ENCODE measurements at places on chromosomes 12 and 14.

DNA sequence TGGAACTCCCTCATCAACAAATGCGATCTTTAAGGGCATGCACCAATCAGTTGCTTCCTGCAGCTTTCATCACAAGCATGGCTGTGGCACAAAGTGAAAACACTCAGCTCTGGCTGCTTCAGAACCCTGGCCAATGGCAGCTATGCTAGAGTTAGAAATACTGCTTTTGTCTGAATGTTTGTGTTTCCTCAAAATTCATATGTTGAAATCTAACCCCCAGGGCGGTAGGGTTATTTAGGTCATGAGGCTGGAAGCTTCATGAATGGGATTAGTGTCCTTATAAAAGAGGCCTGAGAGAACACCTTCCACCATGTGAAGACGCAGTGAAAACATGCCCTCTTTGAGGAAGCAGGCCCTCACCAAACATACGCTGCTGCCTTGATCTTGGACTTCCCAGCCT, 453.9 kb downstream of the SNAPC1 start:
- no peak for DNase-seq

DNA sequence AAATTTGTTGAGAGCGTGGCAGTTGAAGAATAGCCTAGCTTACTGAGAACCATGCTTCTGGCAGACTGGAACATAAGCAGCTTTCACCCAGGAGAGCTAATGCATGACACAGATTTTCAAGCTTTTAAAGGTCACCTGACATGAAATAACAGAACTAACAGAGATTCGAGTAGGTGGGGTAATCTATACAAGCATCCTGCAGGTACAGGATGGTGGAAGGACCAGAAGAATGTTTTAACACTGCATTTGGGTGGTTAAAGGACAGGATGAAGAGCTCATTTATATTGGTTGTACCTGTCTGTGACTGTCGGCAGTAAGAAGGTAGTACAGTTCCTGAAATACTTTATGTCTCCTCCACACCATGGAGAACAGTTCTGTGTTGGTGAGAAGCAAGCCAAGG, 8.9 kb downstream of the PELI2 start:
- DNase-seq, result no peak

- DNase-seq, result no peak
Measured at GRCh38 chr12:13094367-13094766, 9.1 kb downstream of the GSG1 start.

- peak; percentile 47 for DNase-seq
Measured at GRCh38 chr14:54446161-54446693, 5.1 kb upstream of the CNIH1 start.

- DNase-seq, result no peak
Measured at GRCh38 chr14:62006116-62006731, 244.0 kb downstream of the SNAPC1 start.

DNA sequence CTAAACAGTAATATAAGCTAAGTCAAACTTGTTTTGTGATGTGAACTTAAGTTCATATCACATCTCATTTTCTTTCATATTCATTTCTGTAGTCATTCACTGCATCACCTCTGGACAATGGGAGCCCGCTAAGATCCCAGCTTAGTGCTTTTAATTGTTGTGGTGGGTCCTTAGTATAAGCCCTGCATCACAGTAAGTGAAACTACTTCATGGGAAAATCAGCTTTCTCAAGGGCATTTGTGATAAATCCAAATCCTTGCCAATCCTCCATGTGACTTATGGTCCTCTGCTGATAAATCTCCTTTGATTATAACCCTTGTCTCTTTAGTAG, 98.3 kb downstream of the PLEKHA5 start:
- DNase-seq, result no peak

GRCh38 chr12:28231248-28231647, 41.0 kb downstream of the CCDC91 start:
- DNase-seq, result no peak

DNA sequence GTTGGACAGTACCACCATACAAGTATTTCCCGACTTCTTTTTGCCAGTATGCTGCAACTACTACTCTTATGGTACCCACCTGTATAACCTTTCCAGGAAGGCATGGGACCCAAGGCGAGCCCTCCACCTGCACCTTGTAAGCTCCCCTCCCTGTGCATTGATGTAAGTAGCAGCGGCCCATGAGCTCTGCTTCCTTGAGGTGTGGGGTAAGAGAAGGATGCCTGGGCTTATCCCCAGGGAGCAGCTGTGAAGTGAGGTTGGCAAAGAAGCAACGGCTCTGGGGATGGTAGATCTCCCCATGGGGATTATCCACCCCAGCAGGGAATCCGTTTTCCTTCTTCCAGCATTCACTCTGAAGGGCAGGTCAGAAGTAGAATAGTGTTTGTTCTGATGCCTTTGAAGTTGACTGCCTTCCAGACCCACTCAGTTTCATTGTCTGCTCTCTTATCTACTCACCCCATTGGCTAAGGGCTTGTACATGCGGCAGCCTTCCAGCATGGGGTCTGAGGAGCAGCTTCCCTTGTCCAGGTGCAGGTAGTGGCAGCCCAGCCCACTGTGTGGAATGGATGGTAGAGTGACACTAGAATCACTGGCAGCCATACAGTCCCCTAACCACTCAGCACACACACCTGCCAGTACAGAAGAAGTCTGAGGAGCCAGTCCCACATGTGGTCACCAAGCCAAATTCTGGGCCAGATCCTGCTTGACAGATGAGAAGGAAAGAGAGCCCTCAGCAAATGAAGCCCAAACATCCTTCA, 3.4 kb downstream of the CIROP start:
- DNase-seq, result no peak

- peak; percentile 53 for DNase-seq
Measured at GRCh38 chr12:98399532-98399931, 115.9 kb upstream of the TMPO start.

GRCh38 chr12:87921621-87922020, 107.6 kb downstream of the C12orf50 start:
- no peak for DNase-seq

DNA sequence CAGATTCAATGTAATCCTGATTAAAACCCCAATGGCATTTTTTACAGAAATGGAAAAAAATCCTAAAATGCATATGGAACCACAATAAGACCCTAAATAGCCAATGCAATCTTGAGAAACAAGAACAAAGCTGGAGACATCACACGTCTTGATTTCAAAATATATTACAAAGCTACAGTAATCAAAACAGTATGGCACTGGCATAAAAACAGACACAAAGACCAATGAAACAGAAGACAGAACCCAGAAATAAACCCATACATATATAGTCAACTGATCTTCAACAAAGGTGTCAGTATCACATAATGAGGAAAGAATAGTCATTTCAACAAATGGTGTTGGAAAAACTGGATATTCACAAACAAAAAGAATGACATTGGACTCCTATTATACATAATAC, 9.4 kb upstream of the ABCC9 start:
- no peak for DNase-seq

GRCh38 chr14:70642303-70643235, 853 bp downstream of the TTC9 start:
- peak; percentile 5 for DNase-seq

DNA sequence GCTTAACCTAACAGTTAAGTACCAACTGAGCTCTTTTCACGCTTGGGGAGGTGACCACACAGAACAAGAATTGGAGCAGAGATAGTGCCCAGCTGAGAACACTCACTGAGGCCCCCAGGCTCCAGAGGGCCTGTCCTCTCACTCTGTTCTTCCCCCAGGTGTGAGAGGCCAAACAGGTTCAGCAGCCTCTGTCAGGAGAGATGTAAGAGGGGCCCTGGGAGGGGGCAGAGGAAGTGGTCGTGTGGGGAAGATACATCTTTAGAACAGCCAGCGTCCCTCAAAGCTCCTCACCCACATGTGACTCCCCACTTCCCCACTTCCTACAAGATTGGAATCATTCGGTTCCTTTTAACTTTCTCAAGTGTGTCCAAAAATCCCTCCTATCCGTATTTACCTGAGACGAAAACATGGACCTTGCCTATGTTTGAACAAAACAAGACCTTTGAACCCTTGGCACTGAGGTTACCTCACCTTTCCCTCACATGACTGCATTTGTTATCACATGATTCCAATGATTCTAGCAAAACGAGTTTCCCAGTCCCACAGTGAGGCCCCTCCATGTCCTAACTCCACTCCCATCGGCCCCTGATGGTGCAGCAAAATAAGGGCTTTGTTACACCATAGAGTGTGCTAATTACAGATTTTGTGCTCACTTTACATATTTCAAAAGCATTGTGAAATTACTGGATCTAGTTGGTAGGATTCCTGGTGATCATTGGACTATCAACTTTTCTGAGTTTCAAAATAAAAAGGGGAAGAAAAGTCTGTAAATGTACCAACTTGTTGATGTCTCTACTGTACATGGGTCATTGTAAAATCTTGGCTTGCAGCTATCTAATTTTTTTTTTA, 40.0 kb upstream of the PAPOLA start:
- DNase-seq, result no peak

DNA sequence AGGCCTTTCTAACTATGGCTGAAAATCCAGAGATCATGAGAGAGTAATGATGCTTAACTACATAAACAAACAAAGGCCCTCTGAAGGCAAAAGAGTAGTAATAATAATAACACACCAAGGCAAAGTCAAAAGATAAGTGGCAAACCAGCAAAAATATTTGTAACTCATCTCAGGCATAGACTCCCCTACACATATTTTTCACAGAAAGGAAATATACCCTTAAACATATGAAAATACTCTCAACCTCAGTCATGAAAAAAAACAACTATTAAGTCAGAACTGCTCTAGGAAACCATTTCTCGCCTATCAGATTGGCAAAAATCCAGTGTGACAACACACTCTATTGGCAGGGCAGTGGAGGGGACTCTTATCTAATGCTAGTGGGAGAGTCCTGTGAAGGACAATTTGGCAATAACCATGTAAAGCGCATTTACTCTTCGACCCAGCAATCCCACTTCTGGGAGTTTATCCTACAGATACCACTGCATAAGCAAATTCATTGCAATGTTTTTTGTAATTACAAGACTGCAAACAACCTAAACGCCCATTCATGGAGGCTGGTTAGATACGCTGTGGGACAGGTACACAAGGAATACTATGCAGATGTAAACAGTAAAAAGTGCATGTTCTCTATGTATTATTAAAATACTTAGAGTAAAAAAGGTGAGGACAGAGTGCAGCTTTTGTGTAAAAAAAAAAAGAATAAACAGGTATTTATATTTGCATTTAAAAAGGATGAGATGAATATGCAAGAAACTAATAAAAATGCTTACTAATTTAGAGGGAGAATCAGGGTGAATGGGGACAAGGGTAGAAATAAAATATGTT, 26.0 kb upstream of the IL22 start:
- DNase-seq, result no peak

GRCh38 chr12:7150356-7150755, 20.2 kb downstream of the CLSTN3 start:
- DNase-seq, result no peak

DNA sequence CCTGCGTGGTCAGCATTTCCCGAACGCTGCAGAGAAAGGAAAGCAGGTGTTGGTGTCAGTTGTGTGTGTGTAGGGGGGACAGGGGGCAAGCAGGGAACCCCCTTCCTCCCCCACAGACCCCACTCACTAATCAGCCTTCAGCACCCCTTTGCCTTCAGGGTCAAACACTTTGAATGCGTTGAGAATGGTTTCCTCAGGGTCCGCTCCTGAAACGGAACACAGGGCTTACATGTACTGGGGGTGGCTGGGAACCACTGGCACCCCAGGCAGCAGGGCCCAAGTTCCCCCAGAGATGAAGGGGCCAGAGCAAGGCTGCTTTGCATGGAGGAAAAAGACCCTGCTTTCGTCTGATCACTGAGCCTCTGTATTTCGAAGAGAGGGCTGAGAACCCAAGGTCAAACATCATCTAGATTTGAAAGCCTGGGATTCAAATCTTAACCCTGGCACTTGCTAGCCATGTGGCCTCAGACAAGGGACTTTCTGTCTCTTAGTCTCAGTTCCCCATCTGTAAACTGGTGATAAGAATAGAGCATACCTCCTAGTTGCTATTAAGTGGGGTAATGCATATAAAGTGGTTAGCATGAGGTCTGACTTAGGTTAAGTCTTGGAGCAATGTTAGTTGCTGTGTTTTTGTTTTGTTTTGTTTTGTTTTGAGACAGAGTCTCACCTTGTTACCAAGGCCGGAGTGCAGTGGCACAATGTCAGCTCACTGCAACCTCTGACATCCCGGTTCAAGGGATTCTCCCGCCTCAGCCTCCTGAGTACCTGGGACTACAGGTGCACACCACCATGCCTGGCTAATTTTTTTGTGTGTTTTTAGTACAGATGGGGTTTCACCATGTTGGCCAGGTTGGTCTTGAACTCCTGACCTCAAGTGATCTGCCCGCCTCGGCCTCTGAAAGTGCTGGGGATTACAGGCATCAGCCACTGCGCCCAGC, 7.0 kb downstream of the MYL2 start:
- no peak for DNase-seq

- DNase-seq, result no peak
Measured at GRCh38 chr12:69108037-69108436, 131.3 kb upstream of the CPSF6 start.

DNA sequence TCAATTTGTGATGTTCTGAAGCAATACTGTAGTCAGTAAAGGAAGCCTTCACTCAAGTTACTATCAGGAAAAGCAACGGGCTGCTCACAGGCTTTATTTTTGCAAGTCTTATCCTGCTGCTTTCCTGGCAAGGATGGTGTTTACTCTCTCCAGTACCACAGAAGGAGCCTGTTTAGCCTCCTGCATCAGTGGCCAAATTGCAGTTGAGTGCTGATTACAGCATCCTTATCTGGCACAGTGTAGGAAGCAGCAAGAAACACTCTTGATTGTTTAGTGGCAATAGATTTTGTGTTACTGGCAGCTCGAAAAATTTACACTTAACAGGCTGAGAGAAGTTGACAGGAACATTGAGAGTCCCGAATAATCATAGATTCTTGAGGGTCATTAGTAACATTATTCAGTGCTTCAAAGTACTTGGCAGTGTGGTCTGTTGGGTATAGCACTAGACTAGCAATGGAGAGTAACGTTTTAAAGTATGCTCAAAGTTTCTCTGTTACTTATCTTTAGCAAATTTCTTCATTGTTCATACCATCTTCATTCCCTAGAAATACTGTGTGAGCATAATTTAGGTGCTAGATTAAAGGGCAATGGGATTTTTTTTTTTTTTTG, 11.7 kb downstream of the TULP3 start:
- peak; percentile 46 for DNase-seq

DNA sequence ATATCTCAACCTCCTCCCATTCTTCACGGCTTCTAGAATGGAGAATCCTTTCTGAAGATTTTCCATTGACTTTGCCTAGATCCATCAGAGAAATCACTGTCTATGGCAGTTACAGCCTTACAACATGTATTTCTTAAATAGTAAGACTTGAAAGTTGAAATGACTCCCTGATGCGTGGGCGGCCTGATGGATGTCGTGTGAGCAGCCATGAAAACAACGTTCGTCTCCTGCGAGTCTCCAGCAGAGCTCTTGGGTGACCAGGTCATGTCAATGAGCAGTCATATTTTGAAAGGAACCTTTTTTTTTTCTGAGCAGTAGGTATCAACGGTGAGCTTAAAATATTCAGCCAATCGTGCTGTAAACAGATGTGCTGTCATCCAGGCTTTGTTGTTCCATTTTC, 139.9 kb upstream of the C14orf180 start:
- DNase-seq, result no peak

- no peak for DNase-seq
Measured at GRCh38 chr12:45469902-45470301, 254.0 kb downstream of the ANO6 start.
